ENCODE measurements at places on chromosomes 4 and X.

DNA sequence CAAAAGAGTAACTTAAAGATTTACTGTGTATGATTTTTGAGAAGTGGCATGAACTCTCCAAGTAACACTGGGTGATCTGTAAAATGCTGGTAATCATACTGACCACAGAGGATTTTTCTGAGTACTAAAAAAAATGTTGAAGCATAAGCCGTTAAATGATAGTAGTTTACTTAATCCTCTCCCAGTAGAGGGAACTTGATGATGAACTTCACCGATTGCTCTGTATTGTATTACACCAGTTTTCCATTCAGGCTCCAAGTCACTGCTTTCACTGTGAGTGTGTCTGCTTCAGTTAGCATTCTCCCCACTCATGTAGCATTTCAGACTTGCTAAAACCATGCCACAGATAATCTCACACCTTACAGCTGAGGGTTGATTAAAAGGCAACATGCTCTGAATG, 294.1 kb downstream of the GBA3 start:
- DNase-seq = no peak

DNA sequence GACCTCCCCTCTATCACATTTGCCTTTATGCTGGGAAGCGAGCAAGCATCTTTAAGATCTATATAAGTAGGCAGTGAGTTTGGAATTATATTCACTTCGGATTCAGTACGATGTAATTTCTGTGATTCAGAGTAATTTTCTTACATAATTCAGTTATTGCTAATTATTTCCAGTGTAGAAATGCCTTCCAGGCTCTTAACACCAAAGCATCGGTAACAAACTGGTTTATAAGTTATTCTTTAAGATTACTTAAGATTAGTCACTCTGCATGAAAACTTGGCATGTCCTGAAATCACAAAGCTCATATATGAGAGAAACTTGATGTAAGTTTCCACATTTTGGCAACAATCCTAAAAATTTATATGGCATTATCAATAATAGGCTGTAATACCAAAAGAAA, 120.8 kb downstream of the ADAMTS3 start:
- DNase-seq = no peak

- no peak for DNase-seq
Measured at GRCh38 chrX:19697416-19697815, 182.1 kb upstream of the MAP3K15 start.

DNA sequence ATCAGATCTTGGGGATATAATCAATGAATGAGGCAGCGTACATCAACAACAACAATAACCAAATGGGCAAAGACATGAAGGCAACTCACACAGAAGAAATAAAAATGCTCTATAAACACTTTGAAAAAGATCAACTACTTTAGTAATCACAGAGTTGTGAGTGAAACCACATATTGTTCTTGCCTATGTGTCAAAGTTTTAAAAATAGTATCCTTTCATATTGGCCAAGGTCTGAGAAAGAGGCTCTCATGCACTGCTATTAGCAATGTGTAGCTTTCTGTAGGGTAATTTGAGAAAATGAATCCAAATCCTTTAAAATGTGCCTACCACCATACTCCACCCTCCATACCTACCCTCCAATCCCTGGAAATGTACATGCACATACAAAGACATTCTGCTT, 25.0 kb downstream of the COQ2 start:
- no peak for DNase-seq

- no peak for DNase-seq
Measured at GRCh38 chr4:140037353-140038030, 116.5 kb downstream of the MAML3 start.

DNA sequence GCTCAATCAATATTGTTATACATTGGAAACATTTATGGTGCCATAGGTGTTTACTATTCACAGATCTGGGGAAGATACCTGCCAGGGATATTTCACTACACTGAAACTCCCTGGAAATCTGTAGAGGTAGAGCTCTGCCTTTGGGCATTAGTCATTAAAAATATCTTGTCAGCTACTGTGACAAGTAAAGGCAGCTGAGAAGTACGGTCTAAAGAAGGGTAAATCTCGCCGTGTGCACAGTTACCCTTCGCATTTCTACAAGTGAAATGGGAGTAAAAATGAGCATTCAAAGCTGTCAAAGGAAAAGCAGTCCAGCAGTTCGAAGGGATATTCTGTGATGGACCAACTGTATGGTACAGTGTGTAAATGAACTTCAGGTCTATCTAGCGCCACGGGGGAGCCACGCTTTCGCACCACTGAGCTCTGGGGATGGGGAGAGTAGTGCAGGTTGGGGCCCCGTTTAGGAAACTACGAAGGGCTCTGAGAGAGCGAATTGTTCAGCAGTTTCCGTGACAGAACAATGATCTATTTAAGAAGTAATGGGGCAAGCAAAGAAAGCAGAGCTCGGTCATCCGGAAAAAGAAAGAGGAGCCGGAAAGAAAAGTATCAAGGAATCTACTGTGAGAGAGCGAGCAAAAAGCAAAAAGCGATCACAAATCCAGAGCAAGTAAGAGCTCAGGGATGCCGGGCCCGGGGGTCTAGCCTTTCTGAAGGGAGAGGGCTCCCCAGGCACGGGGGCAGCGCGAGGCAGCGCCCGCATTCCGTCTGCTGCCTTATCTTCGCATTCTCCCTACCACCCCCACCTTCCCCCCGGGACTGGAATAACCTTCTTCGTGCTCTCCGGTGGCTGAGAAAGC, 646 bp downstream of the TIGD4 start:
- DNase-seq = peak; percentile 9

GRCh38 chr4:121958777-121959176, 6.9 kb upstream of the TRPC3 start:
- DNase-seq = no peak

DNA sequence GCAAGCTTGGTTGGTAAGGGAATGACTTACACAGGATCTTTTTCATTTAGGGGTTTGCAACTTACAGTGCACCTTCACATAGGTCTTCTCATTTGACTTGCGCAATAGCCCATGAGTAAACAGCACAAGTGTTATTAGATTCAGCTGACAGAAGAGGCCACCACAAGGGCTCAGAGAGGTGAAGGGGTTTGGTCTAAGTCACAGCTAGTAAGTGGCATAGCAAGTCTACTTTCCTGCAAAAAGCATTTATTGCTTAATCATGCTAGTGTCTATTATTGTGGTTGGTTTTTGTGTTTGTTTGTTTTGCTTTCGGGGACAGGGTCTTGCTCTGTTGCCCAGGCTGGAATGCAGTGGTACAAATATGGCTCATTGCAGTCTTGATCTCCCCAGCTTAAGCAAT, 83.3 kb downstream of the SPRY1 start:
- DNase-seq = no peak
